ENCODE measurements at places on chromosomes 12 and 14.
A peak's percentile ranks its signal among the peaks of the same experiment; 100 is the strongest.

GRCh38 chr12:11746024-11746771 is 96.7 kb downstream of the ETV6 start:
- DNase-seq, result peak; percentile 65

- DNase-seq, result no peak
Measured at GRCh38 chr12:60165781-60166180, 570.0 kb downstream of the SLC16A7 start.

- no peak for DNase-seq
Measured at GRCh38 chr12:50089730-50090129, 4.6 kb downstream of the SMARCD1 start.

- DNase-seq, result no peak
Measured at GRCh38 chr12:102182635-102183034, 15.0 kb downstream of the PMCH start.

GRCh38 chr14:99908653-99909250 is 115.5 kb downstream of the EML1 start:
- DNase-seq, result no peak

GRCh38 chr14:100362311-100362927 is 39.3 kb downstream of the SLC25A47 start:
- peak; percentile 72 for DNase-seq

GRCh38 chr14:75697386-75697785 is 36.3 kb downstream of the TTLL5 start:
- DNase-seq, result no peak

Measured in HFFc6 (cell line).